ENCODE measurements at places on chromosomes 5 and 9. TPM values are rescaled to one million over a fixed set of nuclear protein-coding genes. Genes with fewer than 3 reads are reported as not detected.

- no peak for DNase-seq
Measured at GRCh38 chr5:119287547-119288111, 68.2 kb upstream of the TNFAIP8 start.

DNA sequence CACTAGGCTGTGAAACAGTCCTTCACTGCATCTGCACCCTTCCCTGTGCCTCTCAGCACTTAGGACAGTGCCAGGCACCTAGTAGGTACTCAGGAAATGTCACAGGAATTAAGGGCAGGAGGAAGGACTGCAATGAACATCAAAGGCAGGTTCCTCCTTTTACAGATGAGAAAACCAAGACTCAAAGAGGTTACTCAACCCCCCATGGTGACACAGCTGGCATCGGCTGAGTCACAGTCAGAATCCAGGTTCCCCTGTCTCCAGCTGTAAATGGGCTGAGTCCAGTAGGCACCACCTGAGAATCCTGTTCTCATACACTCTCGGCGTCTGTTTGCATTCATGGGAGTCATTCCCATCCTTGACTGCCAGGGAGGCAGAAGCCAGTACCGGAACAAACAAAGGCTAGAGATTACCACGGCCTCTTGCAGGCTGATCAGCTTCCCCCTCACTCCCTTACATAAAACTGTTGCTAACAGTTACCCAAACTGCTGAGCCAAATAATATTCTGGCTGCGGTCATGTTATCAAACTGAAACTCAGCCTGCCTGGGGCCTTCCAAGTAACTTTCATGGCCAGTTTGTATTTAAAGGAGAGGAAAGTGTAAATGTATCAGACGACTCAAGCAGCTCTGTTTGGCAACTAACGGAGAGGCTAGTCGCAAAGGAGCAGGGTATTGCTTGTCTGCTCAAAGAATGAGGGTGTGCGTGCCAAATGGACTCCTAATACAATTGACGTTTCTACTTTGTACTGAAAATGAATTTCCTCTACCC is 201.7 kb downstream of the PAPPA start:
- DNase-seq, result peak; percentile 31

- DNase-seq, result no peak
Measured at GRCh38 chr9:93254806-93255493, 71.0 kb downstream of the WNK2 start.

The RAPGEF6 gene
- 19.5 TPM for total RNA-seq

DNA sequence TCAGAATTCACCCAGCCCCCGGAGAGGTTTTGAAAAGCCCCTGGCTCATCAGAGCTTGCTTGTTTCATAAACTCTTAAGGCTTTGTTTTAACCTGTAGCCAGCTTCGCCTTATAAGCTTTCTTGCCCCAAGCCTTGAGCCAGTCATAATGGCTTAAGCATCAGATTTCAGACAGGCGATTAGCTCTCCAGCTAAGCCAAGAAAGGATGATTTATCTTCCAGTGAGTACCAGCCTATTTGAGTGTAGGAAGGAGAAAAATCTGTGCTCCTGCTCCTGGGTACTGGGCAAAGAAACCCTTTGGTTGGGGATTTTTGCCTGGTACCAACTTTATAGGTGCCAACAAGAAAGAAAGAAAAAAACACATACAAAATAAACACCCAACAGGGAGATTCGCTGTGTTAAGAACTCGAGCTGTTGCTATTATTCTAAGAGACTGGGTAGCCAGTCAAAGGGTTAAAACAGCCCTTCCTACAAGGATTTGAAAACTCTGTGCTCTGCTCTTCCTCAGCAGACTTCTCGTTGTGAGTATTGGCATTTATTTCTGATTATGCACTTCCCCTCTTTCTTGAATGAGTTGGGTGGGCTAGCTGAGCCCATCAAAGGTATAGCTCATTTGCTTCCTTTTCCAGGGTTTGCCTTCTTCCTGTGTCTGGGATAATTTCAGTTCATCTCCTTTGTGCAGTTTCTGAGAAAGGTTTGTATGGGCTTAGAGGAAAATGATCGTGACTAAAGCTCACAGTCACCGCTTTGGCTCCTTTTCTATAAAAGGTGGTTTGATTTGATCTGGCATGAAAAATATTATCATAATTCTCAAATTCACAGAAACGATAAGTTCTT is 157.2 kb upstream of the DMRT1 start:
- no peak for DNase-seq
